ENCODE measurements at places on chromosomes 6 and 20.

GRCh38 chr6:42393339-42393738 lies 58.4 kb downstream of the TRERF1 start:
- DNase-seq: no peak

DNA sequence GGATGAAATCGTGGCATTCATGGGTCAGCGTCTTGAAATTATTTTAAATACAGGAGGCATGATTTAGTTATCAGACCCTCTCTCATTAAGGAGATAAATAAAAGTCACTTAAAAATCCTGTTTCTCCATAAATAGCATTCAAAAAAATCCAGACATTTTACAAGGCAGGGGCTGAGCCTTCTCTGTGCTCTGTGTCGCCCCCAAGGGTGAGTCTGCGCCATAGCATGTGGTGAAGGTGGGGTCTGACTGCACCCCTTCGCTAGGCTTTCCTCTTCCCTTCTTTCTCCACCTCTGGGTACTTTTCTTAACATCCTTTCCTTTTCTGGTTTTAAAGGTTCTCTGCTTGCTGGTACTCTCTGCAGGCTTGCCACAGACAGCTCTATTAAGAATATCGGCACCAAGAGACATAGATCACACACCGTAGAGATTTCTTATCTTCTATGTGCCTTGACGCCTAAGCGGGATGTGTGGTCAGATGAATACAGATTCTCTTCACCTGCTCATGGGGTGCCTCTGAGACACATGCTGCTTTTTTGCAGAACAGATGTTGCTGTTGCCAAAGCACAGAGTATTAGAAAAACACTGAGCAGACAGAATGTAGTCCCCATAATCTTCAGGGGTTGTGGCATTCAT lies 20.1 kb upstream of the FAM209A start:
- DNase-seq: no peak

- no peak for DNase-seq
Observed at GRCh38 chr6:131001945-131002660, 60.9 kb downstream of the EPB41L2 start.

DNA sequence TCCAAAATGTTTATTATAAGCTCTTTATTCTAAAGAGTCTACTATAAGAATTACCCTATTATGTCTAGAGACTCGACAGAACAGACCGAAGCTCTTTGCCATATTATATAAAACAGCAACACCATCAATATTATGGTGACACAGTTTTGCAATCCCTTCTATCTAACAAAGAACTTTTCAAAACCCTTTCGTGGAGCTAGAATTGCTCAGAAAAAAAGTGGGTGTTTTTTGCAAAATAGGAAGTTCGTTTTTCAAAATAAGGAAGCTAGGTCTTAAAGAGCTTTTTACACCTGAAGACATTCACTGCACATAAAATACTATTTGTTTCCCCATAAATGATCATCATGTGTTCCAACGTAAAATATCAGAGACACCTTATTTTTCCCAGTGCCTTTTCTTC lies 240.0 kb downstream of the FOXC1 start:
- DNase-seq: no peak

DNA sequence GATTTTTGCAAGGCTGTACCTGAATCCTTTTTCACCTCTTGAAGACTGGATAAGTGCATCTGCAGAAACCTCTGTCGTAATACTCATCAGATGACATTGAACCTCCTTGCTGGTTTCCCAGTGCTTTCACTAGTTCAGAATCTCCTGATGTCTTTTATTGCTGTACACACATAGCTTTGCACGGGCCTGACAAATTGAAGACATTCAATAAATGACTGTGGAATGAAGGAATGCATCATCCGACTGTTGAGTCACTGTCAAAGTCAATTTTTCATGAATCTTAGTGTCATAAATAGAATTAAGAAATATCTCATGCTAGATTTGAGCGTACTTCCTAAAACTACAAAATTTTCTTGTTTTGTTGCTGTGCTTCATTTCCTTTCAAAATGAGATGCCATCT lies 598.2 kb upstream of the MAP3K7 start:
- DNase-seq: no peak

DNA sequence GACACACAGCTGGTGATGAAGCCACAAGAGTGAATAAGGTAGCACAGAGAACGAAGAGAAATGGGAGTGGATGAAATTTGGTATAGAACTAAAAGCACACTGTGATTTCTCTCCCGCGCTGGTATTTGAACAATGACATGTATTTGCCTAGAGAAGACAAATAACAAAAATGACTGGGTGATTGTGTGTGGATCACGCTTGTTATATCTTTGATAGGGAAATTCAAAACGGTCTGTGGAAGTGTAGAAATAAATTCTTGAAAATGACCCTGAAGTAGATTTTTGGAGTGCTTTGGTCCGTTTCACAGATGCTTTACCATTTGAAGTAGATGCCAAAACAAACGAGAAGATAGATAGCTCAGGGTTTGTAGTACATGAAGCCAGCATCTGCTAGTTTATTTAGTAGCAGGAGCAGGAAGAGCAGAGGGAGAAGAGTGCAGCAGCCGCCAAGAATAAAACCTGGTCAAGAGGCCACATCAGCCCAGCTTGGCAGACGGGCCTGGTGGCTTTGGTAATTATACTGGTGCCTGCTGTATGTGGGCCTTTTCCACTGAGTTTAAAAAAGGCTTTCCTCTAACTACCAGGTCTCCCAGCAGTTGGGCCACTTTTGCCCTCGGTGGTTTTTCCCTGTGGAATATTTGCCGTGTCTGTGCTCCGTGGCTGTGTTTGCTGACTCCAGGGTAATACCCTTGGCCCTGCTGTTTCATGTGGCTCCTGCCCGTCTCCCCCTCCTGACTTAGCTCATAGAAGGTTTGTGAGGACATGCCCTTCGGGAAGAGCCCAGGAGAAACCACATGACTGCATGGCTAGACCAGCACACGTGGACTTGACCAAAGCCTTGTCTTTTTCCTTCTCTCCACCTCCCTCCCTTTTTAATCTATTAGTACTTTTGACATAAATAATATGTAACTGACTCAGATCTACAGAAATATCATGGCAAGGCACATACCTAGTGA lies 294.0 kb downstream of the SOX4 start:
- DNase-seq: no peak

- no peak for DNase-seq
Observed at GRCh38 chr6:110467566-110468140, 8.8 kb downstream of the SLC22A16 start.

- DNase-seq: no peak
Observed at GRCh38 chr6:34457742-34458735, 7.8 kb upstream of the PACSIN1 start.

DNA sequence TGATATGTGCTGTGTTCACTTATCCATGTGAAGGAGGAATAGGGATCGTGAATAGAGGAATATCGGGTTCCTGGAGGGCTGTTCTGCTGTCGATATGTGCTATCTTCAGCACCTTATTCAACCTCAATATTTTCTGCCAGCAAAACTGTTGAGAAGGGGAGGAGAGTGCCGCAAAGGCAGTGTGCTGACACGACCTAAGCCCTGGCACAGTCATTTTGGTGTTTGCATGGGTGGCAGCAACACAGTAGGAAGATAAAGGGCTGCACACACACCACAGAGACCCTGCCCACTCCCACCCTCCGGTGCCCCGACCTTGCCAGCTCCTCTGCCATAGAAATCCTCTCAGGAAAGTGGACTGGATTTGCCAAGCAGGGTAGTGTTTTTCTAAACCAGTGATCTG lies 47.0 kb downstream of the ZDHHC14 start:
- DNase-seq: no peak

DNA sequence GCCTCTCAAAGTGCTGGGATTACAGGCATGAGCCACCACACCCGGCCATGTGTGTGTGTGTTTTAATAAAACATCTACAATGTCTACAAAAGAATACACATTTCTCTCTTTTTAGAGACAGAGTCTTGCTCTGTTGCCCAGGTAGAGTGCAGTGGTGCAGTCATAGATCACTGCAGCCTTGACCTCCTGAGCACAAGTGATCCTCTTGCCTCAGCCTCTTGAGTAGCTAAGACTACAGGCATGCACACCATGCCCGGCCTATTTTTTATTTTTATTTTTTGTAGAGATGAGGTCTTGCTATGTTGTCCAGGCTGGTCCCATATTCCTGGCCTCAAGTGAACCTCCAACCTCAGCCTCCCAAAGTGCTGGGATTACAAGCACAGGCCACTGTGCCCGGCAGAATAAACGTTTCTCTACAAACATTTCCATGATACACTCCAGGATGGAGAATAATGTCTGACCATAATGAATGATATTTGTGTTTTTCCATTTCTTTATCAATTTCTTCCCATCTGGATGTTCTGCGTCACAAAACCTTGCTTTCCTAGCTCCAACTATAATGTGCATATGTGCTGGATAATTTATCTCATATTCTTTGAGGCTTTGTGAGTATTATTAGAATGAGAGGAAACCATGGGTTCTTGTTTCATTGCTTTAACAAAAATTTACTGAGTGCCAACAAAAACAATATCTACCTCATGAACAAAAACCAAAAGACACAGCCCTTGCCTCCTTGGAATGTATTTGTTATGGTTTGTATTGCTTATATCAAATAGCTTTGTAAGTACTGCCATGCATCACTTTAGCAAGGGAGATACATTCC lies 28.6 kb upstream of the CCN2 start:
- peak; percentile 68 for DNase-seq

Data from stromal cell of bone marrow (primary cell).